ENCODE measurements at places on chromosomes 5 and 9.
A peak's percentile ranks its signal among the peaks of the same experiment; 100 is the strongest.

DNA sequence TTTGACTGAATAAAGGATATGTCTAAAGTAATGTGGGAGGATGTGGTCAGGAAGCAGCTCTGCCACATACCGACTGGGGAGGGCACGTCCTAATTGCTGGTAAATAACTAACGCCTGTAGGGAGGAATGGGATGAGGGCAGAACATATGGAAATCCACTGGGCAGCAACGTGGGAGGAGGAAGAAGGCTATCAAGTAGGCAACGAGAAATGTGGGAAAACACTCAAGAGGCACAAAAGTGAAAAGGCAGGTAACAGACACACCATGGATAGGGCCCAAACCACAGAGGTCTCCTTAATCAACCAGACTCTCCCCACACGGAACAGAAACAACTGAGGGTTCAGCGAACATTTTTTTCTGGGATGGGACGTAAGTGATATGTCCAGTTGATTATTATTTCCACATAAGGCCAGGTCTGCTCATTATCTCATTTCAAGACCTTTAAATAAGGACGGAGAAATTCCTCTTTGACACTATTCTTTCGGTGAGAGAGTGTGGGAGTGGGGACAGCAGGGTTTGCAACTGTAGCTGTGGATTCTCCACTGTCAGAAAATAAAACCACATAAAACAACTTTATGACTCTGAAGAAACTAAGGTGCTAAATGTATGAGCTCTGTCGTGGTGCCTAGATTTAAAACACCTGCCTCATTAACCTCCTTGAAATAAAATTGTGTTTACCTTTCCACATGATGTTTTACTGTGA, 17.0 kb downstream of the IARS1 start:
- no peaks in the 10 kb centered on the region for H3K27me3 ChIP-seq
- no peak overlapping the region for H3K27ac ChIP-seq
- peaks cover 23% of the 10 kb centered on the region for H3K4me1 ChIP-seq
- H3K4me3 ChIP-seq, result no peak overlapping the region

DNA sequence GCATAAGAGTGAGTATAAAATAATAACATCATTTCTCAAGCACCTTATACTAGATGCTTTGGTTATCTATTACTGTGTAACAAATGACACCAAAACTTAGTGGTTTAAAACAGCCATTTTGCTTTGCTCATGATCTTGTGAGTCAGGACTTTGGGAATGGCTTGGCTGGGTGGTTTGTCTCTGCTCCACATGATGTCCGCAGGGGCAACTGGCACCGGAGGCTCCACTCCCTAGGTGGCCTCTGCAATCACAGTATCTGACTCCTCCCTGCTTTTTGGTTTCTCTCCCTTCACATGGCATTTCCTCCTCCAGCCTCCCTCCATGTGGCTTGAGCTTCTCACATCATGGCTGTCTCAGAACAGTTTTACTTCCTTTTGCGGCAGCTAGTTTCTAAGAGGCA, 259.5 kb downstream of the GAS1 start:
- no peak overlapping the region for H3K27ac ChIP-seq
- no peaks in the 10 kb centered on the region for H3K4me1 ChIP-seq
- H3K36me3 ChIP-seq, result no peaks in the 10 kb centered on the region
- peak; percentile 55 for DNase-seq
- no peak overlapping the region for H3K4me3 ChIP-seq

GRCh38 chr5:98880151-98880550, 48.7 kb downstream of the CHD1 start:
- H3K36me3 ChIP-seq, result peaks cover 66% of the 10 kb centered on the region
- DNase-seq, result no peak
- no peak overlapping the region for H3K4me3 ChIP-seq
- H3K27ac ChIP-seq, result no peak overlapping the region
- H3K4me1 ChIP-seq, result no peaks in the 10 kb centered on the region

- peaks cover 36% of the 10 kb centered on the region for H3K4me1 ChIP-seq
- H3K27ac ChIP-seq, result peak overlapping the region; percentile 21
- peak; percentile 41 for DNase-seq
- no peaks in the 10 kb centered on the region for H3K27me3 ChIP-seq
Observed at GRCh38 chr9:110083866-110084265, 124.1 kb downstream of the C9orf152 start.

DNA sequence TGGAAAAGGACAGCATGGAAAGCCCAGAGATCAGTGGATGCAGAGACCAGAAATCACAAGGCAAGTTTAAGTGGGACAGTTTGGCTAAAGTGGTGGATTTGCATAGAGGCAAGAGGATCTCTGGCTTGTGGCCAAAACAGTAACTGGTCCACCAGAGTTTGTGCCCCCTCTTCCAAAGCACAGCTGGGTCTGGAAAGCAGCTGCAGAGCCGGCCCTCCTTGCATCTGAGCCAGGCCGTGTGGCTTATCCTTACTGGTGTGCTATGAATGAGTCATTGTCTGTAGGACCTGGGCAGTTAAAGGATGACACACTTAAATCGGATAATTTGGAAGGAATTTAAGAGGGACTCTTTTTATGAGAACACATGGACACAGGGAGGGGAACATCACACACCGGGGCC, 146.6 kb downstream of the PIP5K1B start:
- no peaks in the 10 kb centered on the region for H3K4me1 ChIP-seq
- no peaks in the 10 kb centered on the region for H3K27me3 ChIP-seq
- no peaks in the 10 kb centered on the region for H3K36me3 ChIP-seq
- H3K27ac ChIP-seq, result no peak overlapping the region
- DNase-seq, result peak; percentile 31

GRCh38 chr9:77819657-77820056, 171.5 kb upstream of the GNA14 start:
- peak; percentile 50 for DNase-seq
- peaks cover 46% of the 10 kb centered on the region for H3K4me1 ChIP-seq
- peaks cover 3% of the 10 kb centered on the region for H3K36me3 ChIP-seq
- H3K4me3 ChIP-seq, result no peak overlapping the region

DNA sequence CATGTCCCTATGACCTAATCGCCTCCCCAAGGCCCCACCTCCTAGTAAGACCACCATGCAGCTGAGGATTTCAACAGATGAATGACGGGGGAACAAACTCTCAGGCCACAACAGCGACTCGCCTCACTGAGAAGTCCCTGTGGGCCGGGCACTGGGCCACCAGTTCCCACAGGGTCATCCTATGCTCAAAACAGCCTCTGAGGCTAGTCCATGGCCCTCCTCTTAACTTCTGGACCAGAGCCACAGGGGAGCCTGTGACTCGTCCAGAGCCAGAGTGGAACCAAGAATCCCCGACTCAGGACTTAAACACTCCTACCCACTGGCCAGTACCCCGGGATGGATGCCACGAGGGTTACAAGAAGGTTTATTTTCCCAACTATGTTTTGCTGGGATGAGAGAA, 12.3 kb downstream of the GFPT2 start:
- peaks cover 49% of the 10 kb centered on the region for H3K4me1 ChIP-seq
- peaks cover 17% of the 10 kb centered on the region for H3K36me3 ChIP-seq
- DNase-seq, result peak; percentile 78
- H3K27ac ChIP-seq, result no peak overlapping the region
- H3K27me3 ChIP-seq, result no peaks in the 10 kb centered on the region
- H3K4me3 ChIP-seq, result no peak overlapping the region

DNA sequence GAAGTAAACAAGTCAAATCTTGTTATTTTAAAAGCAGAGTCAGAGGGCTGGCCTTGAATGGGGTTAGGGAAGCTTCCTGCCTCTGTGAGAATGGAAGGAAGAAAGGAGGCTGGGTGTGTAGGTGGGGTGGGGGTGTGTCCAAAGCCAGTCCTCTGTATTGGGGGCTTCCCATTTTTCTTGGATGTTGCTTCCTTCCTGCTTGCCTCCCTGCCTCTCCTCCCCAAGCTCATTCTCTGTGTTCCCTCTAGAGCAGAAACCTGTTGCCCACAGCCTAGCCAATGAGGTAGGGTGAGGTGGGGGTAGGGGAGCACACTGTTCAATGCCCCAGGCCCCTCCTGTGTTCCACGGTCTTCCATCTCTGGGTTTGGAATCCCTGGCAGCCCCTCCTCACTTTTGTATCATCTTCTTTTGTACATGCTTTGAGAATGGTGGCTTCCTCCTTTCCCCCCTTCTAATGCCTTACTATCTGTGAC, 39.7 kb downstream of the SNX24 start:
- no peak overlapping the region for H3K27ac ChIP-seq
- peaks cover 15% of the 10 kb centered on the region for H3K4me1 ChIP-seq
- DNase-seq, result no peak
- no peak overlapping the region for H3K4me3 ChIP-seq
- H3K27me3 ChIP-seq, result no peaks in the 10 kb centered on the region

DNA sequence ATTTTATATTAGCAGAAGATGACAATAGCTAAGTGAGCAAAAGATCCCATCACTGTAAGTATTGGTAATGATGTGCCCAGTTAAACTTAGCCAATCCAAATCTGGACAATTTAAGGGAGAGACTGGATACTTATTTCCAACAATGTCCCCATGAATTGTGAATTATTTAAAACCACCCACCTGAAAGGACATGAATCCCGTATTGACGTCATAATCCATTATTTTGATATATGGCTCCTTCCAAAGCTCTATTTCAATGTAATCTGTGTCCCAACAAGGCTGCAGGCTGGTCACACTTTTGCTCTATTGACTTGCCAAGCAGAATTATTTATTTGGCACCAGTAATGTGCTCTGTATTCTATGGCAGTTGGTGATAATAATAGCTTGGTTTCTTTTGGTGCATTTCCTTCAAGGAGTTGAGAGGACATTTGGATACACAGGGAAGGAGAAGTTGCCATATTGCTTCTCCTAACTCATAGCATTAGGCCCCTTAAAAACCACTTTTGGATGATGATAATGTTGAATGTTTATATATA, 157.2 kb downstream of the NMUR2 start:
- no peak overlapping the region for H3K4me3 ChIP-seq
- H3K4me1 ChIP-seq, result no peaks in the 10 kb centered on the region
- DNase-seq, result no peak

- H3K27ac ChIP-seq, result no peak overlapping the region
- peaks cover 27% of the 10 kb centered on the region for H3K27me3 ChIP-seq
- no peak for DNase-seq
- no peak overlapping the region for H3K4me3 ChIP-seq
- no peaks in the 10 kb centered on the region for H3K4me1 ChIP-seq
Observed at GRCh38 chr9:114078781-114079156, 669 bp upstream of the AMBP start.

DNA sequence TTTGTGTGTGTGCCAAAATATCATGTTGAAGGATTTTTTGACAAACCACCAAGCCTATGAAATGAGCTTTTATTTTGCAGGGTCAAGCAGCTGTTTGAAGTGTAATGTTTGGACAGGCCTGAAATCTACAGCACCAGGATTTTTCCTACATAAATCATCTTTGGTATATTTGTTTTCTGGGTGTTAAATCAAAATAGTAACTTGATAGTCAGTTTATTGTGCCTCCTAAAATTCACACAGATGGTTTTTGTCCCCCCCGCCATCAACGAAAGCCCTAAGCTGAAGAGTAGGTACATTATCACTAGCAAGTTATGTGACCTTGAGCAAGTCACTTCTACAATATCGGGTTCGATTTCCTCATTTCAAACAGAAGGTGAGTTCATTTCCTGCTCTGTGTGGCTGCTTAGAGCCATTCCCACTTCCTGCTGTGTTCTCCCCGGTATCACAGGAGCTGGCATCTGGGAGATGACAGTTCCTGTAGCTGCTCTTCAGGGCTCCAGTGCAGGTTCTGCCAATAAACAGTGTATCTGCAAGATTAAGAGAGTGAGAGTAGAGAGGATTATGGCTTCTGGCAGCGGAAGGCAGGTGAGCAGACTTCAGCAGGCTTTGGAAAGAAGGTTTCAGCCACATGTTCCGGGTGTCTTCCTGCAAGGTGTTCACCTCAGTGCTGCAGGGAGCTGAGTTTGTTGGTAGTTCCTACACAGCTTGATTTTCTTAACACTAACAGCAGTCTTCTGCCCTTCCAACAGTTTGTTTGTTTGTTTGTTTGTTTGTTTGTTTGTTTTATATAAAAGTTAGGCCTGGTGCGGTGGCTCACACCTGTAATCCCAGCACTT, 48.4 kb upstream of the GNE start:
- no peak for DNase-seq
- H3K36me3 ChIP-seq, result no peaks in the 10 kb centered on the region
- H3K27ac ChIP-seq, result no peak overlapping the region

DNA sequence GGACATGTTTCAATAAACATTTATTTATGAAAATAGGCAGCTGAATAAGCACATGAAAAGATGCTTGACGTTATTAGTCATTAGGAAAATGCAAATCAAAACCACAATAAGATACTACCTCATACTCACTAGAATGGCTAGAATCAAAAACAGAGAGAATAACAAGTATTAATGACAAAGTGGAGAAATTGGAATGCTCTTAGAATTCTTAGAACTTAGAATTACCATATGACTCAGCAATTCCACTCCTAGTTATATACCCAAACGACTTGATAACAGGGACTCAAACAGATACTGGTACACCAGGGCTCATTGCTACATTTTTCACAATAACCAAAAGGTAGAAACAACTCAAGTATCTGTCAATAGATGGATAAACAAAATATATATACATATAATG, 15.1 kb upstream of the TRIM36 start:
- no peak overlapping the region for H3K27ac ChIP-seq
- peak; percentile 29 for DNase-seq
- peaks cover 43% of the 10 kb centered on the region for H3K27me3 ChIP-seq
- no peaks in the 10 kb centered on the region for H3K4me1 ChIP-seq
- H3K4me3 ChIP-seq, result no peak overlapping the region

DNA sequence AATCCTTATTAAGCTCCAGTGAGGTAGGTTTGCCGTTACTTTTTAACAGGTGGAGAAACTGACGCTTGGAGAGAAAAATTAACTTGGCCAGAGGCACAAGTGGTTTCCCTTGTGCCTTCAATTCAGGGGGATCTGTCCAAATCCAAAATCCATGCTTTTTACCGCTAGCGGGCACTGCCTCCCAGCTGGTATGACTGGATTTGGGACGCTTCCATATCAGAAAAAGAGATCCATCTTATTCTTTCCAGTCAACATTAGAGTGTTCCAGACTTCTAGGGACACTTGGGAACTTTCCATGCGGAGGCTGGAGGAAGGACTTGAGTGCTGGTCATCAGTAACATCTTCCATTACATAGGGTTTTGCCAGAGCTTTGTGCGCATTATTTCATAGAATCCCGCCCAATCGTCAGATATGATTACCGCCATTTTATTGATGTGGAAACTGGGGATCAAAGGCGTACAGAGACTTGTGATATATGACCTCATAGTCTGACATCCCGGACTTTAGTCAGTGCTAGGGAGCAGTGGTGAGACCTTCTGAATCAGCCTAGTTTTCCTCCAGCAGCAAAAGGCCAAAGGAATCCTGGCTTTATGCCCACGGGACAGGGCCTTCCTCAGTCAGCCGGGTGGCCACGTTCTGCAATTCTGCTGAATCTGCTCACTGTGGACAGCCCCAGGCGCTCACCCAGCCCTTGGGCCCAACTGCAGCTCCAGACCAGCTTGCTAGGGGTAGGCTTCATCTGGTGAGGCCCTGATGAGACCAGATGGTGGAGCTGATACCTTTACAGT, 1.1 kb upstream of the GNPDA1 start:
- H3K27me3 ChIP-seq, result no peaks in the 10 kb centered on the region
- H3K4me1 ChIP-seq, result peaks cover 39% of the 10 kb centered on the region
- H3K27ac ChIP-seq, result peak overlapping the region; percentile 80
- H3K36me3 ChIP-seq, result no peaks in the 10 kb centered on the region
- peak; percentile 91 for DNase-seq
- H3K4me3 ChIP-seq, result no peak overlapping the region

GRCh38 chr9:98572054-98572627, 136.6 kb downstream of the GABBR2 start:
- H3K4me1 ChIP-seq, result peaks cover 7% of the 10 kb centered on the region
- no peaks in the 10 kb centered on the region for H3K27me3 ChIP-seq
- H3K4me3 ChIP-seq, result no peak overlapping the region
- H3K27ac ChIP-seq, result no peak overlapping the region
- peak; percentile 25 for DNase-seq
- H3K36me3 ChIP-seq, result no peaks in the 10 kb centered on the region

GRCh38 chr9:89597711-89598362, 7.0 kb upstream of the GADD45G start:
- H3K4me1 ChIP-seq, result no peaks in the 10 kb centered on the region
- H3K4me3 ChIP-seq, result no peak overlapping the region
- H3K27me3 ChIP-seq, result peaks cover 18% of the 10 kb centered on the region
- peak; percentile 68 for DNase-seq
- H3K36me3 ChIP-seq, result no peaks in the 10 kb centered on the region
- H3K27ac ChIP-seq, result no peak overlapping the region
